NB4 (cell line): ENCODE measurements at places on chromosomes 1 and 21.
A peak's percentile ranks its signal among the peaks of the same experiment; 100 is the strongest.

- no peak for DNase-seq
These were observed 1.6 kb upstream of the SH3BGRL3 start for GRCh38 chr1:26278303-26278702.

DNA sequence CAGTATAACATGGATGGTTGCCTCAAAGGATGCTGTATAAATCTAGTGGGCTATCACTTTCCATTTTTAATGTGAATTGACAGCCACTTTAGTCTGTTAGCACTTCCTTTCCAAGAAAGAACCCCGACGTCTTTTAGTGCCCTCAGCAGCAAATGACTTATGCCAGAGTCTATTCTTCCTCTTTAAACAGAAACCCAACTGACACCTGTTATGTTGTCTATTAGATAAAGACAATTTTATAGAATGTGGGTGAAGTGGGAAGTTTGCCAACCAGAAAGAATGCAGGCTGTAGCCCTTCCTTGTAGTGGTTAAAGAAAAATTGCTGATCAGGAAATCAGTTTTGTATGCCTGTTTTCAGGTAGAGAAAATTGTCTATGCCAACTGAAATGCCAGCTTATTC, 344.9 kb downstream of the ZNF326 start:
- DNase-seq: no peak

GRCh38 chr1:202810193-202810614, 550 bp upstream of the PCAT6 start:
- DNase-seq: no peak

DNA sequence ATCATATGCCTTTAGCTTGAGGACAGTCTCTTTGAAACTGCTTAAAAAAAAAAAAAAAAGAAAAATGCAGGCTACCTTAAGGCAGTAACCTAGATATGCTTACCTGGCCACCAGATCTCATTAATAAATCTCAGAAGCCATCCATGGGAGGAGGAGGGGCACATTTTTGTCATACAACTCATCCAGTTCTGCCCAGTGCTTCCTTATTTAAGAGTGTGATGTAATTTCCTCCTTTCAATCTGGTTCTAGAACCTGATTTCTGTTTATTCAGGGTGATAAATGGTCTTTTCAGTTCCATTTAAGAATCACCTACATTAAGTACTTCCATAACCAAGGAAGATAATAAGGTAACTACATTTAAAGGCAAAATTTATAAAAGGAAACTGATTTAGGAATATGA, 6.1 kb downstream of the ERRFI1 start:
- peak; percentile 30 for DNase-seq

DNA sequence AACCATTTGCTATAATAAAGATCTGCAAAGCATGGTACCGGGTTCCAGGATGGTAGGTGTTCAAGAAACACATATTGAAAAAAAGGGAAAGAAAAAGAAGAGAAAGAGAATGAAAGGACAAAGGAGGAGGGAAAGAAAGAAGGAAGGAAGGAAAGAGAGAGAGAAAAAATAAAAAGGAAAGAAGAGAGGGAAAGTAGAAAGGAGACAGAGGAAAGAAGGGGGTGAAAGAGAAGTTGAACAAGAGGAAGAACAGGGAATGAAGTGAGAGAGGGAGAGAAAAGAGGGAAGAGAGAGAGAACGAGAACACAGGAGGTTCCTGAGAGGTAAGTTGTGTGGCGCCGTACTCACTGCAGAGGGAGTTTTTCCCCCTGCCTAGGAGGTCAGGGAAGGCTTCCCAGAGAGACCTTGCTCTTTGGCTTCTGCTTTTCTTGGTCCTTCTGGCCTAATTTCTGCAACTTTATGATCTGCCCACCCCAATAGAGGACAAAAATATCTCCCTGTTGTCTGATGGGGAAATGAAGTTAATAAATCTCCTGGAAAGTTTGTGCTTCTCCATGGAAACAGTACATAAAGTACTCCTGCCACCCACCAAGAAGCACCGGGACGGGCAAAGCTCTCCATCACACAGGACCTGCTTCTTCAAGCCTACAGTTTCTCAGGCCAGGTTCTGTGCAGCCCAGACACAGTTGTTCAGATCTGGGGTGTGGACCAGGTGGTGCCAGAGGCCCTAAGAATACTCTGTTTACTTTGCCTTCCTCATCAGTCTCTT, 124.8 kb downstream of the ROR1 start:
- DNase-seq: no peak

GRCh38 chr1:31643976-31644559, 608 bp downstream of the PEF1 start:
- no peak for DNase-seq

DNA sequence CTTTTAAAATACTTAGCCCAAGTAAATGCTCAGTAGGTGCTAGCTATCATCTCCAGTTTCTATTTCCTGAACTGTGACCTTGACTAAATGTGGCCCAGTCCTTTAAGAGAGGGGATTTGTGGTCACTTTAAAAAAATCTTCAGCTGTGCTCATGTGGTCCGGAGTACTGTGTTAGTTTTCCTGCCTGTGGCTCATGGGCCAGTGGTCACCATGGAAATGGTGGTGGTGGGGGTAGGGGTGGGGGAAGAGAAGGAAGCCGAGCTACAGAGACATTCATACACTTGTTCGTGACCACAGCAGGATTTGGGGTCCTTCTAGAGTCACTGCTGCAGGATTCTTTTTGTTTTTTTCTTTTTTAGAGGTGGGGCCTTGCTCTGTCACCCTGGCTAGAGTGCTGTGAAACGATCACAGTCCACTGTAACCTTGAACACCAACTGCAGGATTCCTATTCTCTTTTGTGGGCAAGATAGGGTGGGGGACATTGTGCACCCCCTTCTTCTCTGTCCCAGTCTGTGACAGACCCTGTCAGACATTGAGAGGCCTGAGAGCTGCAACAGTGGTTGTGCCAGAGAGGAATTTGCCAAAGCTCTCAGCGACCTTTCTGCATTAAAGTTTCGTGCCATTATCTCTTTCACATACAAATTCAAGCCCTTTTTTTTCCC, 25.8 kb downstream of the KIF26B start:
- peak; percentile 55 for DNase-seq

GRCh38 chr21:46474382-46474781, 15.7 kb downstream of the DIP2A start:
- DNase-seq: peak; percentile 20

- peak; percentile 92 for DNase-seq
These were observed 145.5 kb upstream of the IRF2BP2 start for GRCh38 chr1:234755449-234755863.

GRCh38 chr1:236281198-236281653, 532 bp downstream of the ERO1B start:
- peak; percentile 70 for DNase-seq

DNA sequence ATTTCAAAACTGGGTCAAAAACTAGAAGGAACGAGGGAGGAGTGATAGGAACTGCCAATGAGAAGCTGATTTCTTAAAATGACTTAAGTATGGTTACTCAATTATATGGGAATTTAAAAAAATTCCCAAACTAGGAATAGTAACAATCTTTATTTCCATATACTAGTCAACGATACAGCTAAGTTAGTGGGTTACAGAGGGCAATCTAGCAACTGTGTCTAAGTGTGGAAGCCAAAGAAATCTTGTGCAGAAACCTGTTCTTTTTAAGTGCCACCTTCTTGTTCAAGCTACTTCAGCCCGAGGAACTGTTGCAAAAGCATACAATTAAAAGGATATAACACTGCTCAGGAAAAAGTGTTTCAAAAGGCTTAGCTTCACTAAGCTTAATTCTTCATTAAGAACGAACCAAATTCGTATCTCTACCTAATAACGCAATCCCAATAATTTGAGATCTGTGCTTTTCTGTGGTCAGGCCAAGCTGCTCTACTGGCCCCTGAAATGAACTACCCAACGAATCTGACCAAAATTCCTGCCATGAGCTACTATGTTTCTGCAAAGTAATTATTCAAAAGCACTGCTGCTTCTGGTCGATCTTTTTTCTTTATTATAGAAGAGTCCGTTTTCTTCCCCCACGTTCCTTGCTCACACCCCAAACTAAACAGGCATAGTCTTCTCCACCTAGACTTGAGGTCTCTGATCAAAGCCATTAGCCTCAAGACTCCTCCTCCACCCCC, 1.8 kb downstream of the USP24 start:
- peak; percentile 46 for DNase-seq

GRCh38 chr1:101902199-101902598, 94.5 kb downstream of the OLFM3 start:
- DNase-seq: no peak

DNA sequence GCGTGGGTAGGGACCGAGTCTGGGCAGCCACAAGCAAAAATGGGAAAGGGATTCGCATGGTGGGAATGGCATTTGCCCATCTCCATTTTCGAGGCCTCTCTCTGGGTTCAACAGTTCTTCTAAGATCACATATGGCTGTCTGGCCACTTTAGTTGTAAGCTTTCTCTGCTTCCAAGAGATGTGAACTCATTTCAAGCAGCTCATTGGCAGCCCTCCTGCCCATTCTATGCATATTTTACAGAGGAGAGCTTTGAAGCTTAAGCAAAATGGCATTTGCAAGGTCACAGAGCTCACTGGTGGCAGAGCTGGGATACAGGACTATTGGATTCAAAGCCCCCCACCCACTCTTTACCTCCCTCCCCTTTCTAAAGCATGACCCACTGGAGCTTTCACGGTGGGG, 93.7 kb downstream of the HHIPL2 start:
- DNase-seq: no peak

GRCh38 chr1:36709869-36710481, 227.3 kb upstream of the CSF3R start:
- DNase-seq: no peak

- no peak for DNase-seq
These were observed 914.6 kb upstream of the ADGRL4 start for GRCh38 chr1:79920960-79921669.

DNA sequence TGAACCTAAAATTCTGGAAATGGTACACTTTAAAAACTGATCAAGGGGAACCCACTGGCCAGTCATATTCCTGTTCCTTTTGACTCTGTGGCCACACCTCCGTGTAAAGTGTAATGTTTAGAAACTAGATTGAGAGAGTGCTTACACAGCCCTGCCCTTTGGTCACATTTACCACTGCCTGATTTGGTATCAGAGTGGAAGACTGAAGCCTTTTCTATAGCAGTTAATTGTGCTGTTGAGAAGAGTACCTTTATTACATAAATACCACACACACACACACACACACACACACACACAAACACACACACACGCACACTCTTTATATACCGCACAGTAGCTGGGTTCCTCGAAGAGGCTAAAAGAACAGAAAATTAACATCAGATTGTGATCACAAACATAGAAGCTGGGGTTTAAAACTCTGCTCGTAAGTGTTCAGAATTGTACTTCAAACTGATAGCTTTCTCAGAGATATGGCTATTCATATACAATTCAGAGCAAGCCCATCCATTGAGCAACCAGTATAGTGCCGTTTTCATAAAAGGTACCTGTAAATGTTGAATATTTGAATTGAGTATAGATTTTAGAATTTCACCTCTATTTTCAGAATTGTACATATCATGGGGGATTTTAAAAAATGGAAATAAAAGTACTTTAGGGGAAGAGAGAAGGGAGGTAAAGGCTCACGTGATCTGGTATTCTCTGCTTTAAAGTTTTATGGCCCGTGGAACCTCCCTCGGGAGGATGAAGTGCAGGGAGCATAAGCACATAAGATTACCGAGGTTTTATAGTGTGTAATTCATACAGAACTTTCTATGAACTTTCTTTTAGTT, 37.5 kb downstream of the CAMTA1 start:
- DNase-seq: no peak

DNA sequence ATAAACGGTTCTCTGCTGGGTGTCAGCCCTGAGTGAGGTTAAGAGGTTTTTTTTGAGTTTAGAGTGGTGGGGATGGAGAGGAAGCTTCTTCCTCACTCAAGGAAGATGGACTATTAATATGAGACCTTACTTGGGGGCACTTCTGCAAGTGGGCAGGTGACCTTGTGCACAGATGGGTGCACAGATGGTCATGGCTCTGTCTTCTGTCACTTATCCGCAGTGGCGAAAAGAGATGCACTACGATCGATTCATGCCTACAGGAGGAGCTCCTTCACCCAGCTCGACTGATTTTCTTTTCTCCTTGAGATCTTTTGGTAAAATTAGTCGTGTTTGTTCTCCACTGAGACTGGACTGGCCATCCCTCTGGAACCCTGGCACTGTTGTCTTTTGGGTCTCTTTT, 22.9 kb upstream of the CYYR1 start:
- no peak for DNase-seq

DNA sequence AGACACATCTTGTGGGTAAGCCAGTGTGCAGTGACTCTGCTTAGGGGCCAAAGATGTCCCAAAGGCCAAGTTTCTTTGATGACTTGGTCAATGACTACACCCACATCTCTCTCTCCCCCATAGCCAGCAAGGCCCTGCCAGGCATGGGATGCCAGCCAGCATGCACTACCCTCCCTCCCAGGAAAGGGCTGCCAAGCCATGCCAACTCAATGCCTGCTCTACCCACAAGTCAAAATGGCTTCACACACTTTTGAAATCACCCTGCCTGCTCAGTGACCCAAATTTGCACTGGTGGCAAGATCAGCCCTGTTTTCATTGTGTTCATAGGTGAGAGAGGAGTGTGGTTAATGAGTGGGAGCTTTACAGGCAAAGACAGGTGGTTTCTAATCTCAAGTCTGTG, 112.5 kb downstream of the MATN1 start:
- DNase-seq: no peak

GRCh38 chr1:70528590-70529333, 117.7 kb downstream of the CTH start:
- peak; percentile 46 for DNase-seq

GRCh38 chr1:51600965-51601364, 15.9 kb upstream of the OSBPL9 start:
- DNase-seq: no peak

- no peak for DNase-seq
These were observed 369.4 kb downstream of the TBX15 start for GRCh38 chr1:118618618-118619340.

- DNase-seq: peak; percentile 8
These were observed 1.2 kb downstream of the CAMSAP2 start for GRCh38 chr1:200739702-200740570.

DNA sequence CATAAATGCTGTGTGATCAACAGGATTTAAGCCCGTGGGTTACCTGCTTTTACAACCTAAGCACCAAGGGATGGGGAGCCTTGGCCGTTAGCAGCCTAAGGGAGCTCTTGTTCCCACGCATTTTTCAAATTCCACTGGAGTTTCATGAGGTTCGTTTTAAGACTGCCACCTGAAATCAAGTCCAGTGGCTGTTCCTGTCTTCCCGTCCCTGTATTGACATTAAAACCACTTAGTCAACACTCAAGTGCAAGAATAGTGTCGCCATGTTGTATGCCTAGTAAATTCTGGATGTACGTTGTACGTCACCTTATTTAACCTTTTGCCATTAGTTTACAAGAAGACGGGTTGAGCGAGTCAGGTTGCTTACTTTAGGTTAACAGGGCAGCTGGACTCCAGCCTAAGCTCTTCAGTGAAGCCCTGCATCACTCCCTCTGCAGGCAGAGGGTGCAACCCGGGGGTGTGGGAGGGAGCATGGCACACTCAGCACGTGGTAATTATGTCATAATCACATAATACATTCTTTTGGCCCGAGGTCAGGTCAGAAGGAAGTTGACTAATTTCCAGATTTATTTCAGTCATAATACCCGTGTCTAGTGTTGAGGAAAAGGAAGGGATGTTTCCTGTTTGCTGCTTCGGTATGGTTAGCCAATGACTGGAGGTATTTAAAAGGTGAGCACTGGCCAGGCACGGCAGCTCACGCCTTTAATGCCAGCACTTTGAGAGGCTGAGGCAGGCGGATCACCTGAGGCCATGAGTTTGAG, 42.5 kb downstream of the CNST start:
- peak; percentile 87 for DNase-seq
